ENCODE measurements at places on chromosomes 5 and 9. TPM values are rescaled to one million over a fixed set of nuclear protein-coding genes. Genes with fewer than 3 reads are reported as not detected.

- DNase-seq, result no peak
Measured at GRCh38 chr5:13653709-13654108, 290.8 kb downstream of the DNAH5 start.

DNA sequence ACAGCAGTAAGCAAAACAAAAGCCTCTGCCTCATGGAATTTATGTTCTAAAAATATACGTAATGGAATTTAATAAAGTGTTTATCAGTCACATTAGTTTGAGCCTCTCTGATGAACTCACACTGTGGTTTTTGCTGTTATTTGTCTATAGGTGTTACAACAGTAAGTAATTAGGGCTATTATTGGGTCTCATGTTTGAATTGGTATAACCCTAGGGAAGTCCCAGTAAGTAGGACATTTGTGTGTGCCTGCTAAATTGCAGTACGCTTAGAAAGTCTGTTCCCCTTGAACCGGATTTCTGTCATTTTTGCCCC is 197.6 kb downstream of the NR3C1 start:
- DNase-seq, result no peak

GRCh38 chr5:101811466-101811865 is 484.6 kb downstream of the SLCO4C1 start:
- DNase-seq, result no peak

GRCh38 chr5:111511174-111511830 is 1.0 kb downstream of the STARD4 start:
- no peak for DNase-seq

GRCh38 chr5:76472335-76473008 is 69.4 kb downstream of the IQGAP2 start:
- no peak for DNase-seq

- DNase-seq, result no peak
Measured at GRCh38 chr9:128249558-128249907, 26.3 kb downstream of the GOLGA2 start.

GRCh38 chr5:72064801-72065570 is 42.3 kb upstream of the MAP1B start:
- no peak for DNase-seq

DNA sequence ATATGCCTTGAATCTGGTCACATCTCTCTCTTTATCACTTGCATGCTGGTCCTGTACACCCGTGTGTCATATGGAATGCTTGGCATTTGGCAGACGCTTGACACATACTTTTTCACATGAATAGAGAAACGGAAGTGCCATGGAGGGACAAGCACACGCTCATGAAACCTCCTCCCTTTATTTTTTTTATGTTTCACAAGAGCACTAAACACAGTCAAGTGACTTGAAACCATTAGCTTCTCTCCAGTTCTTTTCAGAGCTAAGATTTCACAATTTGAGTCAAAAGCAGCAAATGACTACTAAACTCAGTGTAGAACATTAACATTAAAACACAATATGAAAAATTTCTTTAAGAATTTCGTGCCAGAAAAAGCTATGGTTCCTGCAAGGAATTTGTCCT is 151.1 kb downstream of the DOCK2 start:
- no peak for DNase-seq

- no peak for DNase-seq
Measured at GRCh38 chr5:73205305-73205704, 32.3 kb downstream of the TMEM174 start.

- DNase-seq, result no peak
Measured at GRCh38 chr9:97348871-97349270, 41.4 kb downstream of the CCDC180 start.

- no peak for DNase-seq
Measured at GRCh38 chr9:111399772-111400563, 69.9 kb upstream of the OR2K2 start.

DNA sequence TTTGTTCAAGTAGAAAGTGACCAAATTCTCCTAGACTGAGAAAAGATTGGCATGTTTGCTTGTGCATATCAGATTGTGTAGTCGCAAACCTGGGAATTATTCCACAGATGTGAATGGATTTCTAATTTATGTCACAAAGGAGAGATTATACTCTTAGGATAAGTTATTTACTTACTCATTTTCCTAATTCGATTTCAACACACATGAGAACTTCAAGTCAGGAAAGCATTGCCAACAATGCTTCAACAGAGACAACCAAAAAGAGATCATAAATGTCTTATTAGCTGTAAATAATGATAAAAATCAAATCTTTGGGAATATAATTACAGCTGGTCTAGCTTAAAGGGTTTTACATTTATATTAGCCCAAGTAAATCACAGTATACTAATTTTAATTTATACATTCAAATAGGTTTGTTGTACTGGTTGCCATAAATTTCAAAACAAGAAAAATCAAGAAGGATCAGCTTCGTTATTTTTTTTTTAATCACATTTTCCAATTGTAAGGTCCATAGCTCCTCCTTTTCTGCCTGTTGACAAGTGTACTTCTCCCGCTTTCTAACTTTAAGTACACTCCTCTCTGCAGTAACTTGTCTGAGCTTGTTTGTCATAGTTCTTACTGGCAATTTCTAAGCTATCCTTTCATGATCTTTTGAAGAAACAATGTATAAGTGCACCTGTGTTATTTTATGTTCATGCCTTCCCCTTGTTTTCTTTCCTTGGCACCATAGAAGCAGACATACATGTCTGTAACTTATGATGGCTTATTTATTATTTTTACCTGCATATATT is 246.6 kb downstream of the DEPDC1B start:
- DNase-seq, result no peak

DNA sequence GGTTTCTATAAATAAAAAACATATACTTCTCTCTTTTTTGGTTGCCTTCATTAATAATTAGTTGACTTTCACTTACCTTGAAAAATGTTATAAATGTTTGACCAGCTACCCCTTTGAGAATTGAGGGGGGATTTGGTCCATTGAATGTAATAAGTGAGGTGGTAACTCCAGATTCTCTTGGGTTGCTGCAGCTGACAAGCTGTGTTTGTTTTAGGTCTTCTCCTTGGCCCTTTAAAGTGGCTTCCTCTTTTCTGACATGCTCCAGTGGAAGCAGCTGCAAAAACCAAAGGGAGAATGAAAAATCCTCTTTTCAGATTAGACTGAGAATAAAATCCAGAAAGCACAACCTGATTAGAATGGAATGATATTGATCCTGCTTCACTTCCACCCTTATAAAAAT is 410.5 kb downstream of the TMEM38B start:
- no peak for DNase-seq

GRCh38 chr9:38226491-38226951 is 157.5 kb upstream of the SHB start:
- DNase-seq, result no peak

- no peak for DNase-seq
Measured at GRCh38 chr5:169200125-169200778, 100.7 kb downstream of the SLIT3 start.

GRCh38 chr9:13721481-13722235 is 442.2 kb upstream of the MPDZ start:
- no peak for DNase-seq

GRCh38 chr9:75200892-75201470 is 112.7 kb downstream of the OSTF1 start:
- no peak for DNase-seq

GRCh38 chr5:172543484-172544298 is 89.4 kb upstream of the SH3PXD2B start:
- DNase-seq, result no peak

DNA sequence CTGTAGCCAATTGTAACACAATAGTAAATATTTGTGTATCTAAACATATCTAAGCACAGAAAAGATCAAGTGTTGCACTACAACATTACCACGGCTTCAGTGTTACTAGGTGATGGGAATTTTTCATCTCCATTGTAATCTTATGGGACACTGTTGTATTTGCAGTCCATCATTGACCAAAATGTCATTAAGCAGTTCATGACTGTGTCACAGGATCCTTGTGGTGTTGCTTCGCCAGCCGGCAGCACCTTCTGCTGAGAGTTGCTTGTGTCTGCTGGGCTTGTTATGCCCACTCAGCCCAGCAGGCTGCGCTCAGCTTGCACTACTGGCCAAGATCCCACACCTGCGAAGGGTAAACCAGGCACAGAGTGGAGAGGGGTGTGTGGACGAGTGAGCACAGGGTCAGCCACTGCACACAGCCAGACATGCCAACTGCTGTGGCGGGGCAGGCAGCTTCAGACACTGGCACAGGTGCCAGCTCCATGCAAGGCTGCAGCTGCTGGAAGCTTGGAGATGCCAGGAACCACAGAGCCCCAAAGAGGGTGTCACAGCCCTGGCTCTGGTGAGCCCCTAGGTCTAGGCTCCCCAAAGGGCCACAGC is 273.7 kb downstream of the CETN3 start:
- DNase-seq, result no peak

DNA sequence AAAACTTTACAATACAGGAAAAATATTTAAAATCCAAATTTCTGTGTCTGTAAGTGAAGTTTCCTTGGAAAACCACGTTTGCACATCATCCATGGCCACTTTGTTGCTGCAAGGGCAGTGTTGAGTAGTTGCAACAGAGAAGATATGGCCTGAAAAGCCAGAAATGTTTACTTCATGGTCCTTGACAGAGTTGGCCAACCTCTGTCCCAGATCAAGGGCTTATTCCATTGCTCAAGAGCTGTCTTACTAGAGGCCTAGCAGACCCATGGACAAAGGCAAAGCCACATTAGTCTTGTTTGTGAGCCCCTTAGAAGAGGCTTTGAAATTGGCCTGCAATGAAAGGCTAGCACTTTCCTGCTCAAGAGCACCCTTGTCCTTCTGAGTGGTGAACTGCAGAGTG is 119.4 kb downstream of the GAS1 start:
- no peak for DNase-seq

- DNase-seq, result no peak
Measured at GRCh38 chr9:69500896-69501295, 171.3 kb downstream of the APBA1 start.

GRCh38 chr9:93771276-93771675 is 183.9 kb downstream of the BARX1 start:
- no peak for DNase-seq

DNA sequence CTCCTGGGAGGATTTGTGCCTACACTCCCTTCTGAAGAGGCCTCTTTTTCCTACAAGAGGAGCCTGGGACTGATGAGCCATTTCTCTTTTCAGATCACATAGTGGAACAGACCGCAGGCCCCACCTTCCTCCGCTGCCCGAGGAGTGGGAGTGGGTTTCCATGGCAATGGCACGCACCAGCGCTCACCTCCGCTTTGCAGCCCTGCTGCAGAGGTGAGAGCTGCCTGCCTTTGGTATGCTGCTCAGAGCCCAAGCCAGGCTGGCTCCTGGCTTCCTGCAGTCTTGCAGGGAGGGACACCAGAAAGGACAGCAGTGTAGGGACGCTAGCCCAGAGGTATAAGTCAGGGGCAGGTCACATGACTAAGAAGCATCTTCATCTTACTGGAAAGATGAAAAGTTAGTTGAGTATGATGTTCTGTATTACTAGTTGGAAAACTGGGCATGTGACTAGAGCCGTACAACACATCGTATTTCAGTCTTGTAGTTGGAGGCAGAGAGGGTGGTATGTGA is 12.4 kb downstream of the PTTG1 start:
- DNase-seq, result peak; percentile 44

DNA sequence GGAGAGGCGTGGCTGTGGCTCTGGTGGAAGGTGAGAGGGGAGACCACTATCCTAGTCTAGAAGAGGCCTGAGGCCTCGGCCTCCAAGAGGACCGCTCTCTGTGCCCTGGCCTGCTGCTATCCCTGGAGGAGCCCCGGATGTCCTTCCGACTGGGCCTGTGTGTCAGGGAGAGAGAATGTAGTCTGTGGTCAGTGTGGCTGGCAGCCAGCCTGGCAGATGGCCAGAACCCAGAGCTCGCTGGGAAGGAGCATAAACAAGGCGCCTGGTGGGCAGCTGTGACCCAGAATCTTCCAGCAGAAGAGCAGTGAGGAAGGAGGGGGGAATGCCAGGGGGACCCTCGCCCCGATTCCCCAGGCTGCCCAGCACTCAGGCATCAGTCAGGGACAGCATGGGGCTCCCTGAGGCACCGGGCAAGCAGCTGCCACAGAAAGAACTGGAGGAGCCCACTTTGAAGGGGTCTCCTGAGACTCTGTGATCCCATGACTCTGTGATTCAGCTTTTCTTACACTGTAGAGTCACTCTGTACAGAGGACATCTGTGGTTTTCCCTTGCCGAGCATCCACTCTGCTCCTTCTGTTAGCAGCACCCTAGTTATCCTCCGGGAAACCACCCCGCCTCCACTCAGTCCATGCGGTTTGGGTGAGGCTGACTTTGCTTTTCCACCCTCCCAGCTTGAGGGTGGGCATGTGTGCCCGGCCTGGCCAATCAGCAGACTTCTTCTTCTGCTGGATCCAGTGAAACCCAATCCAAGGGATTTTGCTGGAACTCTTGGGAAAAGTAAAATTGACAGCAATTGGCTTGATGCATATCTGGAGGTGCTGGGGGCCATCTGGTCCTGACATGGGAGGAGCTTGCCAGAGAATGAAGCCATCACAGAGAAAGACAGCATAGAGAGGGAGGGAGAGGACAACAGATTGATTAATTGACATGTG is 46.2 kb upstream of the PWWP2A start:
- DNase-seq, result peak; percentile 89

GRCh38 chr9:136190237-136190601 is 14.7 kb downstream of the LHX3 start:
- DNase-seq, result no peak

GRCh38 chr5:143874312-143874711 is 62.4 kb downstream of the HMHB1 start:
- DNase-seq, result no peak

- no peak for DNase-seq
Measured at GRCh38 chr5:100623719-100624118, 88.5 kb downstream of the FAM174A start.

- DNase-seq, result peak; percentile 71
Measured at GRCh38 chr9:135474915-135475314, 4.7 kb upstream of the PPP1R26 start.

DNA sequence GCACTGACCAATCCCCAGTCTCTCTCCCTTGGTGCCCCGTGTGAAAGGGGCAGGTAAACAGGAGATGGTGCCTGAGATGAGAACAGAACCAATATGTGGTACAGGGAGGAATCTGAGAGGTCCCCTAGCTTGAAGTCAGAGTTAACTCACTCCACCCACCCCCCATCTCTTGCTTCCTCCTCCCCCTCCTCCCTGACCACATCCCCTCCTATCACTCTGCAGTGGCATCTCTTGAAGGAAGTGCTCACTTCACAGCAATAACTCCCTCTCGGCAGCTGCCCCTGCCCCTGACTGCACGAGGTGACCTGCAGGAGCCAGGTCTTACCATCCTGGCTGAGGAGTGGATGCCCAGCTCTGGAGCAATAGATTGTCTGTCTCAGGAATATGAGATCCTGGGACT is 224.0 kb downstream of the GAS1 start:
- DNase-seq, result no peak

GRCh38 chr5:6728011-6728794 is 15.0 kb downstream of the TENT4A start:
- DNase-seq, result no peak

GRCh38 chr5:95718738-95719137 is 12.4 kb upstream of the RHOBTB3 start:
- DNase-seq, result no peak

OR1J2 gene
- total RNA-seq, result not detected

ADAMTS6 gene
- 3.0 TPM for total RNA-seq

HMGCS1 gene
- total RNA-seq, result 119 TPM

SREK1 gene
- 60.7 TPM for total RNA-seq

SOWAHA gene
- 0.18 TPM for total RNA-seq

NRARP gene
- 6.5 TPM for total RNA-seq

TMEM252 gene
- total RNA-seq, result 0.30 TPM

POU5F2 gene
- total RNA-seq, result 1.8 TPM

MPDZ gene
- total RNA-seq, result 31.3 TPM

PTGS1 gene
- total RNA-seq, result 14.9 TPM

RAB14 gene
- 101 TPM for total RNA-seq
